ENCODE measurements at places on chromosomes 11 and 22.

- no peak for DNase-seq
Measured at GRCh38 chr11:23846902-23847422, 649.9 kb upstream of the LUZP2 start.

GRCh38 chr11:706957-707816, 1.2 kb downstream of the EPS8L2 start:
- DNase-seq = no peak

GRCh38 chr11:132106096-132106982, 735.9 kb downstream of the NTM start:
- DNase-seq = peak; percentile 88

DNA sequence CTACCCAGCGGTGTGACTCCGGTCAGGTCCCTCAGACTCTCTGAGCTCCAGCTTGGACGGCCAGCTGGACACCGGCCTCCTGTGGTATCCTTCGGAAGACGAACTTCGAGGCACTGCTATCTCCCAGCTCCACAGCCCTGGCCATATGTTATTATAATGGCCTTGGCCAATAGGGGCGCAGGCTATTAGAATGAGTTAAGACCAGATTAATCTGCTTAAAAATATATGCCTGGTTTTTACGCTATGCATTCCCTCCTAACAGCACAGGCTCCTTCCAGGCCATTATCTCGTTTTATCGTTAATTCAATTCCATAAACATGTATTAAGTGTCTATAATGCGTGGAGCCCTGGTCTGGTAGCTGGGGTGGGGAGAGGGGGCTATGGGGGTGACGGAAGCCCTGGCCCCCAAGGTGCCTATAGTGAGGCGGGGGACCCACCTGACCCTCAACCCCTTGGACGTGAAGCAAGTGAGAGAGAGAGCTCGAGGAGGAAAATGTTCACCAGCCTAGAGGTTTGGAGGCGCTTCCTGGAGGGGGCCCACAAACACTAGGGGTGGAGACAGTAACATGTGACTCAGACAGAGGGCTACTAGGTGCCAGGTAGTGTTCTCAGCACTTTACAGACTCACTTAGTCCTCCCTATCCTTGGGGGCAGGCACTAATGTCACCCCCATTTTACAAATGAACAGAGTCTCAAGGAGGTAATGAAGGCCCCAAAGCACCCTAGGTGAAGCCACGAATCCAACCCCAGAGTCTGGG, 37.5 kb upstream of the TCF20 start:
- DNase-seq = no peak

GRCh38 chr11:26626346-26626745, 54.3 kb upstream of the MUC15 start:
- no peak for DNase-seq

All from NCI-H1092 treated with DMSO at 0.1 percent for 48 hours (cell line).